Uterus (tissue), 4 donors: ENCODE measurements at places on chromosomes 11 and 22.

GRCh38 chr11:77039491-77040400 lies 5.5 kb downstream of the B3GNT6 start:
- no peak for DNase-seq
- H3K27me3 ChIP-seq, result peaks cover 5% of the 10 kb centered on the region
- no peaks in the 10 kb centered on the region for H3K36me3 ChIP-seq
- H3K4me1 ChIP-seq, result peaks cover 6% of the 10 kb centered on the region
- H3K27ac ChIP-seq, result no peak overlapping the region

GRCh38 chr11:110000031-110000502 lies 93.1 kb upstream of the ZC3H12C start:
- H3K36me3 ChIP-seq, result no peaks in the 10 kb centered on the region
- no peak overlapping the region for H3K4me3 ChIP-seq
- no peaks in the 10 kb centered on the region for H3K27me3 ChIP-seq
- no peak overlapping the region for H3K27ac ChIP-seq
- no peak for DNase-seq
- H3K4me1 ChIP-seq, result no peaks in the 10 kb centered on the region

DNA sequence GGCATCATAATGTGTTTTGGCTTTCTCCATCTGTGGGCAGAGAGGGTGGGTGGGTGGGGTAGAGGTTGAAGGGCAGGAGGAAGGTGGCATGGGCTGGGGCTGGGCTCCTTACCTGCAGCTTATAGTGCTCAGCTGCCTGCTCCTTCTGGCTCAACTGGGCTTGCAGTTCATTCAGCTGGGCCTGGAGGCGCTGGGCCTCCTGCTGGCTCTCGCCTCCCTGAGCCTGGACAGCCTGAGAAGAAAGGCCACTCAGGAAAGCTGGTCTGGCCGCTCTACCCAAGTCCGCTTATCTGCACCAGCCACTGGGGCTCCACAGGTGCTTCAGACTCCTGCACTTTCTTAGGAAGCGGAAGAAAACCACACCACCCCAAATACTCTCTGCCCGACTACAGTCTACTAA lies 10.4 kb downstream of the IL18BP start:
- H3K36me3 ChIP-seq, result no peaks in the 10 kb centered on the region
- H3K27ac ChIP-seq, result no peak overlapping the region
- H3K27me3 ChIP-seq, result no peaks in the 10 kb centered on the region
- H3K4me3 ChIP-seq, result no peak overlapping the region
- H3K4me1 ChIP-seq, result peaks cover 9% of the 10 kb centered on the region
- no peak for DNase-seq

DNA sequence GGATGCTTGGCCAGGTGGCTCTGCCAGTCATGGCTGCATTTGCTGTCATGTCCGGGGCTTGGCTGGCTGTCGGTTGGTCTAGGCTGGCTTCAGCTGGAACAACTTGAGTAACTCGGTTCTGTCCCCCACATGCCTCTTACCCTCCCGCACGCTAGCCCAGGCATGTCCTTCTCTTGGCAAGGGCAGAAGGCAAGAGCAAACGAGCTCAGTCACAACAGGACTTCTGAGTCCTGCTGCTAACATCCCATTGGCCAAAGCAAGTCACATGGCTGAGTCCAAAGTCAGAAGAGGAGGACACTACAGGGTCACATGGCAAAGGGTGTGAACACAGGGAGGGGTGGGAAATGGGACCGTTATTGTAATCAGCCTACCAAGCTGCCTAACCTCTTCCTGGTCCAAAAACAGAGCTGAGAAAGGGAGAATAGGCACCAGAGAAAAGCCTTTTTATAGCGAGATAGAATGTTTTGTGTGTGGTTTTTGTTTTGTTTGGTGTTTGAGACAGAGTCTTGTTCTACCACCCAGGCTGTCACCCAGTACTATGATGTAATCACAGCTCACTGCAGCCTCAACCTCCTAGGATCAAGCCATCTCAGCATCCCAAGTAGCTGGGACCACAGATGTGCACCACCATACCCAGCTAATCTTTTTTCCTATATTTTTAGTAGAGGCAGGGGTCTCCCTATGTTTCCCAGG lies 81.9 kb downstream of the MN1 start:
- no peaks in the 10 kb centered on the region for H3K27me3 ChIP-seq
- H3K27ac ChIP-seq, result no peak overlapping the region
- H3K36me3 ChIP-seq, result no peaks in the 10 kb centered on the region
- no peak for DNase-seq

DNA sequence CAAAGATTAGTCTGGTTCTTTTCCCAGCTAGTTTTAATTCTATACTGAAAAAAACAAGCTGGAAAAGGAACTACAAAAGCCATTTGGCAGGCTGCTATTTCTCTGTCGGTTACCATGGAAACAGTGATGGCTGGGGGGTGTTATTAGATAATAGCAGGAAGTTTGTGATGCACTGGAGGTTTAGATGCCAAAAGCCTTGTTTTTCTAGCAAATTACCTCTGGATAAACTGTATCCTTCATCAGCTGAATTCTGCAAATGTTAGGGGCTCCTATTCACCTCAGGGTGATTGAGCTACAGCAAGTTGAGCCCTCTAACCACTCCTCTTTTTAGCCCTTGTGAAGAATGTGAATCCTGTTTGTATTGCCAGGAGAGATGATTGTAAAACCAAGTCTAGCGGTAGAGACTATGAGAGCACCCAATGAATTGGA lies 25.2 kb downstream of the ALKBH3 start:
- H3K4me1 ChIP-seq, result peaks cover 4% of the 10 kb centered on the region
- H3K36me3 ChIP-seq, result no peaks in the 10 kb centered on the region
- DNase-seq, result peak; percentile 69
- peak overlapping the region; percentile 70 for H3K27ac ChIP-seq

DNA sequence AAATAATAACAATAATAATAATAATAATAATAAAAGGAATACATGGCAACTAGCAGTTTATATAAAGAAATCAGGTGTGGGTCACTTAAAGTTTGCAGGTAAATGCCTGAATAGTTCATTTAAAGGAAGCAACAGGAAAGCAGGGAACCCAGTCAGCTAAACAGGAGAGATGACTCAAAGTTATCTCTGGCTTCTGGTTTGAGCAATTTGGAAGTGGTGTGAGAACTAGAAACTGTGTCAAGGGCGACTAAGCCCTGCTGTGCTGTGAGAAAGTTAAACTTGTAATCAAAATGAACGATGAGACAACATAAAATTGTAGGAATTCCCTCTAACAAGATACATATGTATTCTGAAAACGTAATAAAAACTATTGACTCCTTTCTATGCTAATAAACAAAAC lies 35.5 kb downstream of the SLC22A9 start:
- H3K27ac ChIP-seq, result no peak overlapping the region
- DNase-seq, result no peak
- H3K4me3 ChIP-seq, result no peak overlapping the region
- H3K4me1 ChIP-seq, result no peaks in the 10 kb centered on the region
